NCI-H2029 (cell line): ENCODE measurements at places on chromosomes 1 and 21.

- DNase-seq, result no peak
Measured at GRCh38 chr1:244053831-244054230, 2.7 kb downstream of the ZBTB18 start.

DNA sequence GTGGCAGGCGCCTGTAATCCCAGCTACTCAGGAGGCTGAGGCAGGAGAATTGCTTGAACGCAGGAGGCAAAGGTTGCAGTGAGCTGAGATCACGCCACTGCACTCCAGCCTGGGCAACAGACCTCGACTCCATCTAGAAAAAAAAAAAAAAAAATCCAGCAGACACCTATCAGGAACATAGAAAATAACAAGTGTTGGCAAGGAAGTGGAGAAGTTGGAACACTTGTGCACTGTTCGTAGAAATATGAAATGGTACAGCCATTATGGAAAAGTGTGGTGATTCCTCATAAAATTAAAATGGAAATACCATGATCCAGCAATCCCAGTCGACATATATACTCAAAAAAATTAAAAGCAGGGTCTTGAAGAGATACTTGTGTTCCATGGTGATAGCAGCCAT lies 12.0 kb upstream of the C1orf162 start:
- no peak for DNase-seq

DNA sequence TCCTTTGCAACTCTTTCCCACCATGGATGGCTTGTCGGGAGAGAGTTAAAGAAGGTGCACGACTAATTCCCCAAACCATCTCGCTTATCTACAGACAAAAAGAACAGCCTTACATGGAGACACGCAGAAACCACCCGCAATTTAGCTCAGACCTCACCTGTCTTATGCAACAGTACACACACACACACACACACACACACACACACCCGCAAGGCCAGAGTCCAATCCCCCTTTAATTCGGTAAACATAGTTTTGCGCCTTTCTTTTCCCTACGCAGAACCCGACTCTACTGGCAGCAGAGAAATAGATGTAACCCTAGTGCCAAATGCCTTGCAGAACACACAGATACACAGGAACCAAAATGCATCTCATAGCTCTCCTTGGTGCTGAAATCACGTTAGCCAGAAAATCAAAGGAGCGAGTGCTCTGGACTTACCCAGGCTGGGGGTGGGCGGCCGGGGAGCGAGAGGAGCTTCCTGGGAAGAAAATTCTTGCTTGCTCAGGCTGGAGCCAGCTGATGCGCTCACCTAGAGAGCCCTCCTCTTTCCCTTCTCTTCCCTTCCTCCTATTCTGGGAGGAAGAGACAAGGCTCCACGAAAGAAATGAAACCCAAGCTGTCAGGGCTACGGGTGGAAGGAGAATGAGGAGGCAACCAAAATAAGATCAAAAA lies 470 bp downstream of the TNR start:
- DNase-seq, result no peak

DNA sequence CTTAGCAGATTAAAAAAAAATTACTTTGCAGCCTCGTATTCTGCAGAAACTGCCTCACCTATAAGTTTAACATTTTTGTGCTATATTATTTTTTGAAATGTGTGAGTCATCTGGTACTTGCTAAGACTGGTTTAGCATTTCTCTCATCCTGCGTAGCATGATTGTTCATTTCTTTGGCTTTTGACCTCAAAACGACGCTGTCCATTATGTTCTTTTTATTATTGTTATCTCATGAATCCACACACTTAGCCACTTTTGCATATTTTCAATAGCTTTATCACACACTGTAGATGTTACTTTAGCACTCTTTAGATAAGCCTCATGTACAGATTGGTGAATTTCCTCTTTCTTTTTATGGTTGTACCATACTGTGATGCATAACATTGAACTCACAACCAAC lies 1004.9 kb upstream of the NCAM2 start:
- no peak for DNase-seq

GRCh38 chr1:117013309-117013858 lies 11.8 kb downstream of the CD101 start:
- no peak for DNase-seq

DNA sequence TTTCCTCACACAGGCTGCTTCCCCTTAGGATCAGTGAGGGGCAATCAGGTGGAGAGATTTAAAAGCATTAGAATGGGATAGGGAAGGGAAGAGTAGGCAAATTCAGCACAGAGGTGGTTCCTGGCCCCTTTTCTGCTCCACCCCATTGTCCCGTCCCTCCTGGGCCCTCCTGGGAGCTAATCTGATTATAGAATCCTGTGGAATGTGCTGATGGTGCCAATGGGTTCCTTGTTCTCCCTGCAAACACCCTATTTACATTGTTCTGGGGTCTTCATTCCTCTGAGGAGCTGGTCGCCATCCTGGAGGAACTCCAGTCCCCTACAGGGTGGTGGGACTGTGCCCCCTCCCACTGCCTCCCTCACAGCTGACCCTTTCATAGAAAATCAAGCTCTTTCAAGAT lies 34.4 kb upstream of the LRP8 start:
- no peak for DNase-seq

DNA sequence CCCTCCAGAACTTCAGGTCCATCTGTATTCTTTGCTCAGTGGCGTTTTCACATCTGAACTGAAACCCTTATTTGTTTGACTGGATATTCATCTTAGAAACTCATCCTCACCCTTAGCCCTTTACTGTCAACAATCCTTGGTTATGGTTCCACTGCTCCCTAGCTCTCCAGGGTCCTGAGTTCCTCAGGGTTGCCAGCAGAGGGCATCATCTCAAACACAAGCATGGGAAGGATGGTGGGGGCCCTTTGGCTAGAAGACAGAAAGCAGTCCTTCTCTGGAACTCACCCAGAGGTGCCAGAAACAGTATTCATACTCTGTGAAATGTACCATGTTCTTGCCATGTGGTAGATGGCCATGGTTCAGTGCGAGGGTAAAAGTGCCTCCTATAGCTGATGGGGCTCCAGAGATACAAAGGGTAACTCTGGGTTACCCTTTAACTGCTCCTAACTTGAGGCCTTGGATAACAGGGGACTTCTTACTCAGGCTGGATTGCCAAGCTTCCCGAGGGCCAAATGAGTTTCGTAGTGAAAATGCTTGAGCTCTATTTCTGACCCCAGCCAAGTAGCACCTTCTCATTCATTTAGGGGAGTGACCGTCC lies 11.3 kb downstream of the NCSTN start:
- no peak for DNase-seq

- no peak for DNase-seq
Measured at GRCh38 chr1:231553320-231553719, 24.9 kb downstream of the TSNAX start.

DNA sequence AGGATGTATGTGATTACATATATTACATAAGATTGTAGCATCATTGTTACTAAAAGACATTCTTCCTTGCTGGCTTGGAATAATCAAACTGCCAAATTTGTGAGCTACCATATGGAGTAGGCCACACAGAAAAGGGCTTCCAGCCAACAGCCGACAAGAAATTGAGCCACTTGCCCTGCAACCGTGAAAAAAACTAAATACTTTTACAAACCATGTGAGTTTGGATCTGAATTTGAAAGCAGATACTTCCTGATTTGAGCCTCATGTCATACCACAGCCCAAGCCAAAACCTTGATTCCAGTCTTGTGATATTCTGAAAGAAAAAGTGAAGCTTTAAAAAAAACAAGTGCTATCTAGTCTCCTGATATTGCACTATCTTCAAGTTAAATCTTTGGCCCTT lies 55.6 kb upstream of the PRMT6 start:
- DNase-seq, result no peak

DNA sequence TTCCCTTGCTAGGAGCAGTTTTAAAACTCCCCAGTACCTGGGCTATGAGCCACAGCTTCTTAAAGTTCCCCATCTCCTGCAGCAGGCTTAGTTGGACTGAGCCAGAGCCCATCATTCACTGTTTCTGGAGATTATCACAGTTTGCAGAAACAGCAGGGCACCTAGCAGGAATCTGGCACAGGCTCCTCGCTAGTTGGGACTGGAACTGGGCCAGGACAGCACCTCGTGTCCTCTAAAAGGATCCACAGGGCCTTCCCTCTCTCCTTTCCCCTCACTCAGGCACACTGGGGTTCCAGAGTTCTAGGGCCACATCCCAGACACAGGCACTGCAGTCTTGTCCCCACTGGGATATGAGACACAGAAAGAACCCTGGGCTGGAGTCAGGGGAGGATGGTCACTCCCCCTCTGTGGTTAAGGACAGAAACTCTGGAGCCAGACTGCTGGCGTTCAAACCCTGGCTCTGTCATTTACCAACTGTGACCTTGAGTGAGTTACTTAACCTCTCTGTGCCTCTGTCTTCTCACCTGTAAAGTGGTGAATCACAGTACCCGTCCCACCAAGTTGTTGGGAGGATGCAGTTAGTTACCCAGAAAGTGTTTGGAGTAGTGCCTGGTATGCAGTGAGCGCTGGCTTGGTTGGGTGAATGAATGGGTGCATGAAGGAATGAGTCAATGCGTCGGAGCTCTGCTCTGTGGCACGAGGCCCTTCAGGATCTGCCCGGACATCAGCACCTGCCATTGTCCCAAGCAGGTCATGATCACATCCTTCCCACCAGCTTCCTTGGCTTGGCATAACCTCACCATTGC lies 18.8 kb upstream of the ECE1 start:
- no peak for DNase-seq

DNA sequence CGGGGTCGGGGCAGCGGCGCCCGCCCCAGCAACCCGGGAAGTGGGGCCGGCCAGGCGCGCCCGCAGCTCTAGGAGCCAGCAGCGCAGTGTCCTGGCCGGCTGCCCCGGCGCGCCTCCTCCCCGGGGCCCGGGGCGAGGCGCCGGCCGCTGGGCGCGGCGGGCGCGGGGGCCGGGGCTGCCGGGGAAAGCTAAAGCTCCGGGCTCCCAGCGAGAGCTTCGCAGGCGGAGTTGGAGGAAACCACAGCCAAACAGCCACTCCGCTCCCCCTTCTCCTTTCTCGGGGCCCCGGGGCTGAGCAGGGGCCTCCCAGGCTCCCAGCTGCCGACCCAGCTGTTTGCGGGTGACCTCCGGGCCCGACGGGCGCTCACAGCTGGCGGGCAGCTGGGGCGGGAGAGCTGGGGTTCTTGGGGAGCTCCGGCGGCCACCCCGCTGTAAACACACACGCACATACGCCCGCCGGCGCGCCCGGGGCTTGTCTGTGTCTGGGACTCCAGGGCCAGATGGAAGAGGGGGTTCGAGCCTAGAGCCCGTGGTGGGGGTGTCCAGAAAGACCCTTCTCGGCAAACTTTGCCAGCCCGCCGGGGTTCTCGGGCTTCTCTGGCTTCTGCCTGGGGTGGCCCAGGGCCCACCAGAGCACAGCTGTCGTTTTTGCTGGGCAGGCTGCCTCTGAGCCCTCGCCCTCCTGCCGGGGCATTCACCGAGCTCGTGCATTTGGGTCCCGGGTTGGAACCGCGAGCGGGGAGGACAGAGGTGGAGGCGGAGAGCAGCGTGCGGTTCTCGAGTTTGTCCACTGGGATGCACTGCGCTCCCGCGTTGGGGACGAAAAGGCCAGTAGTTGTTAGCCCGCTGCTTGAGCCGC lies 1.5 kb downstream of the AJAP1 start:
- peak; percentile 50 for DNase-seq

GRCh38 chr1:70434253-70434859 lies 23.3 kb downstream of the CTH start:
- no peak for DNase-seq

DNA sequence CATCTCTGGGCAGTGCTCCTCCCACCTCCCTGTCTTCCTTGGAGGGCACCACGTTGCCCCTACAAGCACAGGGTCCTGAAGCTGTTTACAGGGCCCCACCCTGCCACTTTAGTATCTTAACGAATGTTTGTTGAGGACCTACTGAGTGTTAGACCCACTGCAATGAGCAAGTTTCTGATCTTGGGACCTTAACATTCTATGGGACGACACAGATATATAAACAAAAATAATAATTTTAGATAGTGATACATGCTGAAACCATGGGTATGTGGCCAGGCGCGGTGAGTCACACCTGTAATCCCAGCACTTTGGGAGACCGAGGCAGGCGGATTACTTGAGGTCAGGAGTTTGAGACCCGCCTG lies 10.1 kb downstream of the ENTREP3 start:
- no peak for DNase-seq

GRCh38 chr21:14614287-14614686 lies 68.2 kb upstream of the SAMSN1 start:
- DNase-seq, result no peak

- DNase-seq, result no peak
Measured at GRCh38 chr1:22236166-22236565, 93.3 kb upstream of the WNT4 start.

- DNase-seq, result peak; percentile 62
Measured at GRCh38 chr1:44405031-44405797, at the start of gene RNF220. TSS of gene RNF220 (plus strand) at chr1:44405255.

GRCh38 chr1:33247545-33247944 lies 8.7 kb upstream of the ZNF362 start:
- DNase-seq, result no peak

DNA sequence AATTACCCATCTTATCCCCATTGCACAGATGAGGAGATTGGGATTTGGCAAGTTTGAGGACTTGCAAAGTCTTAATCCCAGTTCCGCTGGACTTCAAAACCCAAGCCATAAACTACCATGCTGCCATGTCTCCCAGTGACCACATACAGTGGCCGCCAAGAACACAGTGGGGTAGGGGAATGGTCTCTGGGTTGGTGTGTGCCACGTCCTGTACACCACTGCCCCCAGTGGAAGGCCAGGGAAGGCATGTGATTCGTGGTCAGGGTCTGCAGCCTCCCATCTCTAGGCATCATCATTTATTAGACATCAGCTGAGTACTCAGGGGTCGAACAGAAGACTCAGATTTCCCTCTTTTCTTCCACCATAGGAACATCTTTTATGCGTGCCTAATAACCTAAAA lies 76.0 kb downstream of the MAN1C1 start:
- DNase-seq, result no peak

DNA sequence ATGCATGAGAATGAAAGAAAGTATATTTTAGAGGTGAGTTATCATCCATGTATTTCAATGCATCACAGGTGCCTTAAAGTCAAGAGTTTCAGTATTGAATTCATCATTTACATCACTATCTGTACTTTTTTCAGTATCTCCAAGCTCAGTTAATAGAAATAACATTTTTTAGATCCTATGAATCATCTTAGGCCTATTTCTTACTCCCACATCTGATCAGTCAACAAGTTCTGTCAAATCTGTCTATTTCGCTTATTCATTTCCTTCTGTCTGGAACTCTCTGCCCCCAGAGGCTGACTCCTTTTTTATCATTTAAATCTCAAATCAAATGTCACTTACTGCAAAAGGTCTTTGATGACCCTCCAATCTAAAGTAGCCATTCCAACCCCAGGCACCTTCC lies 295.2 kb downstream of the LRRC7 start:
- DNase-seq, result no peak

DNA sequence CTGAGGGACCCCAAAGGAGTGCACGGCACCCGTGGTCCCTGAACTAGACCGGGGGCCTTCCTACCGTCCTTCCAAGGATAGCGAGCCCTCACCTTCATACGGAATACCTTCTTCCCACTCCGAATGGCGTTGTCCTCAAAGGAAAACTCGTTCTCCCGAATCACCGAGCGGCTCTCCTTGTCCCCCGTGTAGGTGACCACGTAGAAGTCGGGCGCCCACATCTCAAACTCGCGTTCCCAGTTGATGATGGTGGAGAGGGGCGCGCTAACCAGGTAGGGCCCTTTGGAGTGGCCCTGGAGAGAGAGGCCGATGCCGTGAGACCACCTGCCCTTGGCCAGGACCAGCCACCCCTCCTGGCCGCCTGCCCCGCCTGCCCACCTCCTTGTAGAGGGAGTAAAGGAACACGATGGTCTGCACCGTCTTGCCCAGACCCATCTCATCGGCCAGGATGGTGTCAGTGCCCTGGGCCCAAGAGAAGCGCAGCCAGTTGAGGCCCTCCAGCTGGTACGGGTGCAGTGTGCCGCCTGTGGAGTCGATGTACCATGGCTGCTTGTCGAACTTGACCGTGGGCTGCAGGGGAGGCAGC lies 38.0 kb downstream of the CHD5 start:
- DNase-seq, result no peak

- DNase-seq, result no peak
Measured at GRCh38 chr1:156435545-156436140, 64.9 kb downstream of the MEF2D start.
